ENCODE measurements at places on chromosomes 4 and X.

GRCh38 chrX:41664375-41664901, 24.3 kb upstream of the GPR34 start:
- DNase-seq: no peak

GRCh38 chr4:10019521-10020051, 1.7 kb downstream of the SLC2A9 start:
- no peak for DNase-seq

DNA sequence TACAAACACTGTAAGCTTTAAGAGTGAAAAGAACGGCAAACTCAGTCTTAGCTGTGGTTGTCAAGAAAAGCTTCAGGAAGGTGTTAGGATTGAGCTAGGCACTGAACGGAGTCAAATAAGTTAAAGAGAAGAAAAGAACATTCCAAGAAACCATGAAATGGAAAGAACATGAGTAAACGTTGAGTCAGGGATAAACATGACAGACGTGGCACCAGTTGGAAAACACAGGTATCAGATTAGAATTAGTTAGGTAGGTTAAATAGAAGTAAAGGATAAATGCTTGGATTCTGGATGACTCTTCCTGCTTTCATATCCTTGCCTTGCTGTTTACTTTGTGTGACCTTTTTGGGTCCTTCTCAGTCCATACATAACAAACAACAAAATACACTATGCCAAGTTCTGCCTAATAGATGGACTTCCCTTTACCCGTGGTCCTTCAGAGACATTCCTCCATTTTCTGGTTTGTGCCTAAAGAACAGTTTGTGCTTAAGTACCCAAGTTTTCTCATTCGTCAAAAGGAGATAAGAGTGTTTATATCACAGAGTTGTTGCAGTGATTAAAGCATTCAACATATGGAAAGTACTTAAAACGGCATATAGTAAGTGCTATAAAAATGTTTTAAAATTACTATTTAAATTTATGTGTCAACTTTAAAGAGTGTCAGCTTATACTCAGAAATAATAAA, 446.9 kb downstream of the TMA16 start:
- DNase-seq: no peak

- no peak for DNase-seq
These were observed 27.5 kb upstream of the PLS3 start for GRCh38 chrX:115533485-115533884.

- no peak for DNase-seq
These were observed 167.2 kb downstream of the COX18 start for GRCh38 chr4:72902354-72902753.

- no peak for DNase-seq
These were observed 151.1 kb upstream of the ADGRL3 start for GRCh38 chr4:61049018-61049417.

DNA sequence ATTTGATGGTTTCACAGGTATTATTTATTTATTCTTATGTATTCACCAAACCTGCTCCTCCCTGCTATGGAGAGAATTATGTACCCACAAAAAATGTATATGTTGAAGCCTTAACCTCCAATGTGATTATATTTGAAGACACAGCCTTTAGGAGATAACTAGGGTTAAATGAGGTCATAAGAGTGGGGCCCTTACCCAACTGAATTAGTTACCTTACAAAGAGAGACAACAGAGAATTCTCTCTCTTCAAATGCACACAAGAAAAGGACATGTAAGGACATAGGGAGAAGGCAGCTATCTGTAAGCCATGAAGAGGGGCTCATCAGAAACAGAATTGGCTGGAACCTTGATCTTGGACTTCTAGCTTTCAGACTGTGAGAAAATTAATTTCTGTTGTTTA, 44.0 kb downstream of the ZGRF1 start:
- no peak for DNase-seq

GRCh38 chrX:16487620-16488385, 162.2 kb upstream of the S100G start:
- DNase-seq: no peak

DNA sequence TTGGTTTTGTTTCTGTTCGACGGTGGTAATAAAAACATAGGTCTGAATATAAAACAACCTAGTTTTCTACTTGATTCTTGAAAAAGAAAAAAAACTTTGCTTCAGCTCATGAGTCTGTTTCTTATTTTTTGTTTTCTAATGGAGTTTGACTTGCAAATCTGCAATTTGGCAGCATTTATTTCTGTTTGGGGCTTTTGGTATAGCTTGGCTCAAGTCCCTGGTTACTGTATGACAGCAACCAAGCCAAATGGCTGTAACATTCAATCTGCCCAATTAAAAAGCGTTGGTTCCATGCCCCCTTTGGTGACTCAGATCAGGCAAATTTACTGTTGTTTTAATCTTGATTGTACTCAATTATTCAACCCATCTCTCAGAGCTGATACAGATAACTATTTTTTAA, 263.4 kb downstream of the GRIA3 start:
- no peak for DNase-seq

GRCh38 chr4:42341518-42342026, 55.7 kb upstream of the SHISA3 start:
- DNase-seq: no peak

GRCh38 chrX:9196961-9197640, 163.2 kb upstream of the FAM9B start:
- no peak for DNase-seq

DNA sequence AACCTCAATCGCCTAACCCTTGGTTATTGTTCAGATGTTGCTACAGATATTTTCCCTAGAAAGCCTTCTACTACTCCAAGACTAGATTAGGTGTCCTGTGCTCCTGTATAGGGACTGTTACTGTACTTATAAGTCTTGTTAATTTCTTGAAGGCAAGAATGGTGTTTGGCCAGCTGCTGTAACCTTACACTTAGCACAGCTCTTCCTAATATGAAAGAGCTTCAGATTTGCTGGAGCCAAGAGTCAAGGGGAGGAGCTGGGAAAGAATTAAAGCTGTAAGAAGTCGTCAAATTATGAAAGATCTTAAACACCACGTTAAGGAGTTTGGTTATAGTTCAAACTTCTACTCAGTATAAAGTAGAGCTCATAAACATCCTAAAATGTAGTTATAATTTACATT, 245.9 kb upstream of the TLL1 start:
- no peak for DNase-seq

DNA sequence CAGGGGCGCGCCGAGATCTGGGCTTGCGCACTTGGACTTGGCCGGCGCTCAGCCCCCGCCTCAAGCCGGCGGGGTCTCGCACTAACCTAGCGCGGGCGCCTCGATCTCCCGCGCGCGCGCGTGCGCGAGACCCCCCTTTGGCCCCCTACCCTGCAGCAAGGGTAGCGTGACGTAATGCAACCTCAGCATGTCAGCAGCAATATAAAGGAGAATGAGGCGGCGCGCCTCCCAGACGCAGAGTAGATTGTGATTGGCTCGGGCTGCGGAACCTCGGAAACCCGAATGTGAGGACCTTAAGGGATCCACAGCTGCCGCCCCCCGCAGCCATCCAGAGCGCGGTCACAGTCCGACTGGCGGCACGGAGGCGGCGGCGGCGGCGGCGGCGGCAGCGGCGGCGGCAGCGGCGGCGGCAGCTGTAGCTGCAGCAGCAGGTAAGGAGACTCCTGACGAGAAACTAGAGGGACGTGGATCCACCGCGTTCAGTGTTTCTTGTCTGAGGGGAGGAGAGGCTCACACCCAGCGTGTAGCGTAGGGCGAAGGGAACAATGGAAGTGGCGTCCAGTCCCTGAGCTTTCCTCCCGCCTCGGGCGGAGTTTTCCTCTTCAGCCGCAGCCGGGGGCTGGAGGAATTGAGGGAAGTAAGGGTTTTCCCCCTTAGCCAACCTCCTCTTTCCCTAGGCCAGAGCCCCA, at the start of the genes SATL1 and ZNF711:
SATL1 (minus strand) TSS at position 19 of the 689 bp plus-strand sequence. CDS start 134,811 bp downstream, outside the sequence.
ZNF711 (plus strand) TSS at position 231 of the 689 bp plus-strand sequence. CDS start 3,582 bp downstream, outside the sequence.
- no peak for DNase-seq

DNA sequence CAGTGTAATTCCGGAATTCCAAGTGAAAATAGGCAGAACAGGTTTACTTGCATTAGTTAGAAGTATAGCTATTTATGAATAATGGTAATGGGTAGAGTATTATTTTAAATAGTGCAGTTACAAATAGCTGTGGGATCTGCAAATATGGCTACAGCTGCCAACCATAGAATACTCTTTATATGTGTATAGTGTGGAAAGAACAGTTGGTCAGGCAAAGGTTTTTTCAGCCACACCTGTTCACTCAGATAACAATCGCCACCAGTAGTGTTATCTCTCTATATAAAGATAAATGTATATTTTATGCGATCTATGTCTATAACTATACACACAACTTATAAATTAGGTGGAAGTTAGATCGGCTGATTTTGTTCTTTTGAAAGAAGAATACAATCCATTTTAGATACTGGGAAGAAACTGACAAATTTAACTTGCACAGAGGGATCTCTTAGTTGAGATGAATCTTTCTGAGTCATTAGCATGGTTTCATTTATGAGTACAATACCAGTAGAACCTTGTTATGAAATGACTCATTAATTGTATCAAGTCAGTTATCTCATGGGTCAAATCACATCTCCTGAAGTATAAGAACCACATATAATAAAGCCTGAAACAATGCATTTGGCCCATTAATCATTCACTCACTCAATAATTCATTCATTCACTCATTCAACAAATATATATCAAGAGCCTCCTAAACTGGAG, 100.9 kb upstream of the NR3C2 start:
- no peak for DNase-seq

DNA sequence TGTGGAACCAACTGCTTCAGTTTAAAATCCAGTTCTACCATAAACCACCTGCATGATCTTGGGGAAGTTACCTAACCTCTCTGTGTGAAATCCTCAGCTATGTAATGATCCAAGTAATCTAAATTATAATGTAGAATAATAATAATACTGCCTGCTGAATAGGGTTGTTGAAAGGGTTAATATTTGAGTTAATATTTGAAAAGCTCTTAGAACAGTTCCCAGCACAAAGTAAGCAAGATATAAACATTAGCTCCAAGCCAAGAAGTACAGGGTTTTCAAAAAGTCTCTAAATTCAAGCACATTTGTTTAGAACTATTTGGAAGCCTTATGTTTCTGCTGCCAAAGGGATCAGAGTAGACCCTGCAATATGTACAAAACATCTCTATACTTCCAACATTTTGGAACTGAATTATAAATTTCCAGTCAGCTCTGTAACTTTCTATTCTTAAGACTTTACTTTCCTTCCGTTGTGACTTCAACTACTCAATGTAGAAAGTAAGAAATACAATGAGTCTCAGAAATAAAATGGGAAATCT, 76.7 kb upstream of the FAM9C start:
- no peak for DNase-seq

- DNase-seq: no peak
These were observed 625.7 kb downstream of the SMARCA1 start for GRCh38 chrX:128897621-128898020.

DNA sequence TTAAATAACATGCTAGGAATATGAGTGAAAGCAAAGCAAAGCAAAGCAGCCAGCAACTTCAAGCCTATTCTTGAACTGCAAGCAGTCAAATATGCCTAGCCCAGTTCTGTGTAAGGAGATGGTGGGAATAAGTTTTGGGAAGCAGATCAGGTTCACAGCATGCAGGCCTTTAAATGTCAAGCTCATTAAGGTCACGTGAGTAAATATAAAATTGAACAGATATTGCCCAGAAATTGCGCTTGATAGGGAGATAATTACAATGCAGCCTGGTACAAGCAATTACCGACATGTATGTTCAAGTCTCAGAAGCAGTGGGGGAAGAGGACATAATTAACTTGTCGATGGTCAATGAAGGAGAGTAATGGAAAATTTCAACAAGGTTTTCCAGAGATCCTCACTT, 6.0 kb downstream of the GNPDA2 start:
- DNase-seq: no peak

DNA sequence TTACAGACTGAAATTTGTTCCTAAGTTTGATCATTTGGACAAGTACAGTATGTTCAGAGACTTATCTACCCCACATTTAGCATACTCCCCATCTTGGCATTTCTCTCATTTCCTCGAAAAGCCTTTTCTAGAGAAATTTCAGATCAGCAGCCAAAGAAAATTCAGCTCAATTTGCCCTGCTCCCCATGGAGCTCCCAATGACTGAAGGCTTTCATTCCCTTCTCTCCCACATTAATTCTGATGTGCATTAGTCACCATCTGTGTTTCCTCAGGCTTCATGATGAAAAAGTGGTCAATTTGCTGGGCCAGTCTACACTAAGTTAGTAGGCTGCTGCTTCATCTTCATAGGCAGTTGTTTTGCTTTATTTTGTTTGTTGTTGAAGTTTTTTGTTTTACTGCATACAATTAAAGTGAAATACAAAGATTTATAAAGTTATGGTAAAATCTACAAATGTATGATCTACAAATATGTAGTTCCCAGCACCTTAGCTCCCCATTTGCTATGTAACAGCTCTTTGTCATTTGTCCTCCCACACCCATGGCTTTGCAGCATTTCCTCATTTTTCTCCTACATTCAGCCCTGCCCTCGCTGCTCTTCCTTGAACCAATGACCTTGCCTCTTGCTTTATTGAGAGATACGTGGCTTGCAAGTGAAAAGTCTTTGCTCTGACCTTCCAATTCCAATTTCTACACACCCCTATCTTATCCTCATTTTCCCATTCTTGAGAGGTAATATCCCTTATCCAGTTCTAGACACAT, 193.9 kb downstream of the ANAPC10 start:
- DNase-seq: no peak

- DNase-seq: no peak
These were observed 689.6 kb downstream of the CCSER1 start for GRCh38 chr4:90816754-90817153.

GRCh38 chr4:3512279-3512678, 19.9 kb downstream of the LRPAP1 start:
- no peak for DNase-seq

- no peak for DNase-seq
These were observed 169.4 kb downstream of the EFHC2 start for GRCh38 chrX:44174061-44174460.

DNA sequence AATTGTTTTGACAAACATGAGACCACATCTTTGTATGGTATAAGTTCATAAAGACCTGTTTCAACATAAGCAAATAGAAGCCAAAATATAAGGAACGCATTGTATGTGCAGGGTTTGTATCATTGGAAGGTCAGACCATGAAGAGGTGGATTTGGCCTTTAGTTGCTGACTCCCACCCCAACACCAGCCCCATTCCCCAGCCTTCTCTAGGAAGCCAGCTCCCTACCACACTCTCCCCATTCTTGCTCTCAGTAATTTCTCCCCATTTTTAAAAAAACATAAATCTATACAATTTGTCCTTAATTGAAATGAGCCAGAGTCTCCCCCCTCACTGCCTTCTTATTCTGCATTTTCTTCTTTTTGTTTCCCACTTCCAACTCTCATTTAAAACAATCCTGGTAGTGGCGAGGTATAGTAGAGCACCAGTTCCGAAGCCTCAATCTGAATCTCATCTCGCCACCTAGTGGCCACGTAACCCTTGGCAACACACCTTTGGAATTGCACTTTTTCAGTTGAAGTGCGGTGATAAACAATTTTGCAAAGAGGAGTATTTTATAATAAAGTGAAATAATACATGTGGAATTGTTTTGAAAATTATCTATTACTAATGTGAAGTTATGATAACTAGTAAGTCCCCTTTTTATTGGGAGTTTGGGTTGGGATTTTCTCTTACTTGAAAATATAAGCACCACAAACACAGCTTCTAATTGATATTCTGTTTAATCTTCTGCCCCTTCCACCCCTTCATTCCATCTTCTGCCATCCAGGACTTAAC, 126.6 kb downstream of the ASB9 start:
- no peak for DNase-seq

GRCh38 chrX:147832707-147833348, 78.9 kb upstream of the FMR1 start:
- no peak for DNase-seq
